Coronary artery (tissue), 2 donors: ENCODE measurements at places on chromosomes 12 and 14.

GRCh38 chr14:75077794-75078193, 8.4 kb downstream of the ZC2HC1C start:
- DNase-seq, result no peak

DNA sequence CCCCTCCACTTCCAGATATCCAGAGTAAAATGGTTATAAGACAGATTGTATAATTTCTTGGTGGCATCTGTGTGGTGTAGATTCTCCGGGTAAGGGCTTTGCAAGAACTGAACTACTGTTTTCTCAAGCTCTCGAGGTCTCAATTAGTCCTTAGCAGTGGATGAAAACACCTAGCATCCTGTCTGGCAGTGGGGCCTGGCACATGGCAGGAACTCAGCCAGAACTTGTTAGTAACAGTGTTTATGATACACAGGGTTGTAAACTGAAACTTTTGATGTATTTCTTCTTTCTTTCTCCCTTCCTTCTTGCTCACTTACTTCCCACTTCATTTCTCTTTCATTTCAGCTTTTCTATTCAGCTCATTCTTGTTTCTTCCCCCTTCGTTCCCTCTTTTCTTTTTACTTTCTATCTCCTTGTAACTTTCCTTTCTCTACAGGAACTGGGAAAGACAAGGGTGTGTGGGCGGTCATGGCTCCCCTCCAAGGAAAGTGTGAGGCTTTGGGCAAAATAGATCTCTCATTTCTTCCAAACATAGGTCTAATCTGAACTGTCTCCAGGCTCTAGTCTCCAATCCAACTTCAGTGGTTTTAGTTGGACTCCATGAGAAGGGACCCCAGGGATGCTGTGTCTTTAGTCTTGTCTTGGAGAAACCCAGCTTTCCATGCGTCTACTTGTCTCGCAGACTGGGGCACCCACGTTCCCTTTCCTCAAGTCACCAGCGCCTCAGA, 159.7 kb downstream of the PAH start:
- DNase-seq, result no peak

GRCh38 chr12:96587691-96588090, 98.3 kb downstream of the CFAP54 start:
- DNase-seq, result no peak

DNA sequence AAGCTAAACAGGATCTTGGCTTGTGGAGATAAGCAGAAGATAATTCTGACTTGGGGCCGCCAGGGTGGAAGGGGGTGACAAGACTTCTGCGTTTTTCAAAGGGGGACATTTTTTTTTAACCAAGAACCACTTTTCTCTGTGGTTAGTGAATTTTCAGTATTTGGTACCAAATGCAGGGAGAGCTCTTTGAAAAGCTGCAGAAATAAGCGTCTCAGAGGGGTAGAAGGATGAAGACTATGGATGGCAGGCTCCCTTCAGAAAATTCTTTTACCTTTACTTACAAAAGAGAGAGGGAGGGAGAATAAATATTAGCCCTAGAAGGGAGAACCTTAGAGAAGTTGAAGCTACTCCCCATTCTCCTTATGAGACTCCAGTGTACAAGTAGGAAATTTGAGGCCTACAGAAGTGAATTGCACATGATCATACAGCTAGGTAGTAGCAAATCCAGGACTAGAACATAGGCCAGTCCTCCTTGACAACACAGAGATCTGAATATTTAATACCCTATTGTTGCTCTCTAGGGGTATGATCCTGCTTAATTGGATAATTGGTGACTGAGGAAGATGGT, 840 bp downstream of the MRPL52 start:
- no peak for DNase-seq

DNA sequence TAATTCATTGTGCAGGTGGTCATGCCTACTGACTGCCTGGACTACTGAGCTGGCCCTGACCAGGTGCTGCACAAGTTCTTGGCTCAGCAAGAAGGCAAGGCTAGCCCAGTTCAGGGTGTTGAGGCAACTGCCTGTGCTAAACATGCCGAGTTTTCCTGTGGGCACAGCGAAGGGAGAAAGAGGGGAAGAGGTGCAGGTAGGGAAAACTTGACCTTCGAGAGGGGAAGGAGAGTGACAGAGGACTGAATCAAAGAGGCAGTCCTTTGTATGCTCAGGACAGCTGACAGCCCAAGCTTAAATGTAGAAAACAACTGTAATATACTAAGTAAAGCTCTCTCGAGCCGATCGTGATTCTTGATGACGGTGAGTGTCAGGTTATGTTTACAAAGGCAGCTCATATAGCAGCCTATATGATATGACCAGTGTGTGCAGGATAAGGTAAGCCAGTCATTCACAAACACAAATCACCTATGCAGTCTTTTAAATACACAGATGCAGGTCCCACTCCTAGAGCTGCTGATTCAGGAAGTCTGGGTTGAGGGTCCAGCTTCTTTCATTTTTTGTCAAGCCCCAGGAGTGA, 2.6 kb downstream of the IRAK3 start:
- no peak for DNase-seq

DNA sequence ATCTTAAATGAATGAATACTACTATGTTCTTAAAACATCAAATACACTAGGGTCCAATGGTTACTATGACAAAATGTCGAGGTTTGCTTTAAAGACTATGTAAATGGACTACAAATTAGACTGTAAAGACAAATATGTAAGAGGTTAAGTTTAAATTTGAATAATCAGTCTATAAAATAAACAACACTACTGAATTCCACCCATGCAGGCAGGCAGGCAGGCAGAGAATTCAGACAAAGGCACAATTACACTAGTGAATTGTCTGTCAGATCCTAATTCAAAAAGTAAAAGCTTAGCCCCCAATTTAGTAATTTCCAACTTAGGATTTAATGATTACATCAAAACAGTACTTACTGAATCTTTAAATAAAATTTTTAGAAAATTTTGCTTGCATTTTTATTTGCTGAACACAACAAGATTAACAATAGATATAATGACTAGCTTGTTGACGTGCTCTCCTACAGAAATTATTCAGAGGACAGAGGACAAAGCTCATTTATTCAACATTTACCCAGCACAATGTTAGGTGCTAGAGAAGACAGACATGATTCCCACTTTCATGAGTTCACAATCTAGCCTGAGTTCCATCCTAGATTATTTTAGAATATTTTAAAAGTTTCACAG, 97.4 kb downstream of the CDK17 start:
- no peak for DNase-seq

- no peak for DNase-seq
Measured at GRCh38 chr12:2487278-2487677, 307.5 kb upstream of the FKBP4 start.

- DNase-seq, result no peak
Measured at GRCh38 chr12:50557421-50557820, 52.6 kb downstream of the DIP2B start.

DNA sequence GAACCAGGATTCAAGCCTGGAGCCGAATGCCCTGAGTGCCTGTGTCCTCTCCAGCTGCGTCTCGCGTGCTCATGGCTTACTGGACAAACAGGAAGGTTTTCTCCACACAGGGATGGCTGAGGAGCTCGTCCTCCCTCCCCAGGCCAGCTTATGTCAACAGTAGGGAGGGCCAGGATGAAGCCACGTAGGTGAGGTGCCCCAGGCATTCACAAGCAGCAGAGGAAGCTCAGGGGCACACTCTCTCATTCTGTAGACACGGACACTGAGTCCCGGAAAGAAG, 49.3 kb downstream of the TRPV4 start:
- no peak for DNase-seq

- no peak for DNase-seq
Measured at GRCh38 chr12:43957732-43958372, 122.0 kb downstream of the TMEM117 start.
